ENCODE measurements at places on chromosomes 6 and 20.

DNA sequence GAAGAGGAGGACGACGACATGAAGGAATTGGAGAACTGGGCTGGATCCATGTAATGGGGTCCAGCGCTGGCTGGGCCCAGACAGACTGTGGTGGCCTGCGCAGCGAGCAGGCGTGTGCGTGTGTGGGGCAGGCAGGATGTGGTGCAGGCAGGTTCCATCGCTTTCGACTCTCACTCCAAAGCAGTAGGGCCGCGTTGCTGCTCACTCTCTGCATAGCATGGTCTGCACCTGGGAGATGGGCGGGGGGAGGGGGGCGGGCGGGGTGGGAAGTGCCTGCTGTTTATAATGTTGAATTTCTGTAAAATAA, 42.3 kb downstream of the CHMP4B start:
- DNase-seq, result no peak

DNA sequence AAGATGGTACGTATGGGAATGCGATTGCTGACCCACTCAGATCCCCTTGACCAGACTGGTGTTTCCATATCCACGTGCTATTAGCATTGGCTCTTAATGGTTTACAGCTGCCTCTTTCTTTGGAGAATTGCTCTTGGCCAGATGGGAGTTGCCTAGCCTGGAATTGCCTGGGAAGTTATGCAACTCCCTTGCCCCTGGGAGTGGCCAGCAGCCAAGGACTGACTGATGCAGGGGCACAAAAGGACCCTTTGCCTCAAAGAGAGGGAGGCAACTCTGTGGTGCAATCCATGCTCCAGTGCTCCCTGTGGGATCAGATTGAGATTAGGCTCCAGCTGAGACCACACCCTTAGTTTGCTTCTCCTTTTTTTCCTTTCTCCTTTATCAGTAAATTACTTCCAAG, 203.5 kb upstream of the JAG1 start:
- peak; percentile 53 for DNase-seq

GRCh38 chr20:25078662-25079061, 3.3 kb downstream of the VSX1 start:
- no peak for DNase-seq

GRCh38 chr6:164889980-164890379, 419.4 kb downstream of the C6orf118 start:
- DNase-seq, result no peak

DNA sequence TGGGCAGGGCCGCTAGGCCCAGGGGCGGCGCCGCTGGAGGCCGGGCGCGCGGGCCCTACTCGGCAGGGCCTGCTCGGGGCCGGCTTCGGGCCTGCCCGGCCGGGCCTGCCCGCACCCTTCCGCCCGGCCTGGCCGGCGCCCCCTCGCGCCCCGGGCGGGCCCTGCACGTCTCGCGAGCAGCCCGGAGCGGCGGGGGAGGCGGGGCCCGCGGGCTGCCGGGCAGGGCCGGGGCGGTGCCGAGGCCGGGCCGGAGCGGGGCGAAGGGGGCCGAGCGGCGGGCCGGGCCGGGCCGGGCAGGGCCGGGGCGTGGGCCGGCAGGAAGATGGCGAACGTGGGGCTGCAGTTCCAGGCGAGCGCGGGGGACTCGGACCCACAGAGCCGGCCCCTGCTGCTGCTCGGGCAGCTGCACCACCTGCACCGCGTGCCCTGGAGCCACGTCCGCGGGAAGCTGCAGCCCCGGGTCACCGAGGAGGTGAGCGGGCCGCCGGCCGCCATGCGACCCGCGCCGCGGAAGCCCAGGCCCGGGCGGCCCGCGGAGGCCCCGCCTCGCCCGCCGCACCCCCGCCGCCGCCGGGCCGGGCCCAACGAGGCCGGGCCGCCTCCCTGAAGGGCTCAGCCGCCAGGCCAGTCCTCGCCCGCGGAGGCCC, at the start of gene NPEPL1:
NPEPL1 (plus strand) TSS at position 222 of the 647 bp plus-strand sequence; CDS start at position 323, 101 bp downstream.
- peak; percentile 72 for DNase-seq

- DNase-seq, result no peak
Measured at GRCh38 chr20:32984196-32984595, 20.0 kb downstream of the SUN5 start.

GRCh38 chr6:138503881-138504680, 4.8 kb upstream of the NHSL1 start:
- no peak for DNase-seq

- DNase-seq, result no peak
Measured at GRCh38 chr20:23290761-23291574, 59.6 kb upstream of the NXT1 start.

DNA sequence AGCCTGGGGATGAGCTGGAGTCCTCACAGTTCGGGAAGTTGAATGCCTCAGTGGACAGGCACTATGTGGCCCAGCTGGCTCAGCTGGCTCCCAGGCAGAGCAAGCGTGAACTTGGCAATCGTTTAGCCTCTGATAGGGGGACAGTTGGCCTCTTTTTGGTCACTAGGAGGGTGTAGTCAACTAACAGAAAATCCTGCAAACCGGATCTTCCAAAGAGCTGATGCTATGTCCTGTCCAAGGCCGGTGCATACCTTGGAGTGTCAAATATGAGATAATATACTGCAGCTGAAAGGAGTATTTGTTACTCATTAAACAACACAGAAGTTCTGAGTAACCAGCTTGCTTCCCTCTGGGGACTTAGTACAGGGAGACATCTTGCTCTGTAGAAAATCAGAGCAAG, 126.2 kb upstream of the EXOC2 start:
- DNase-seq, result no peak

GRCh38 chr20:63911176-63911575, 16.2 kb downstream of the DNAJC5 start:
- DNase-seq, result peak; percentile 24

GRCh38 chr6:27836141-27836782, 75.9 kb downstream of the OR2B2 start:
- no peak for DNase-seq

DNA sequence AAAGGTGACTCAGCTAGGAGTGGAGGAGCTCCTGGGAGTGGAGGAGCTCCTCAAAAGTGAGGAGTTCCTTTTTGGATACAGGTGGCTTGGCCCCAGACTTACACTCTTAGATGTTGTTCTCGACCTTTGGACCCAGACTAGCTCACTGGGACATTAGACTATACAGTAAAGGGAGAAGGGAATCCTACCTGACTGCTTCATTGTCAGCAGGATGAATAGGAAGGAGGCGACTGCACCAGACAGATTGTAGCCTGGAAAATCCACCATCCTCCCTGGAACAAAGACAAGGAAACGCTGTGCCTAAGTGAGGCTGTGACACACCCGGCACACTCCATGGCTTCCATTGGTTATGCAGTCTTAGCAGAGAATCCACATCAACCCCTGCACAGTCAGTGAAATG, at the start of gene BTNL2:
BTNL2 (minus strand) TSS at position 325 of the 400 bp plus-strand sequence; CDS start at position 267, 58 bp downstream.
- DNase-seq, result no peak

- peak; percentile 72 for DNase-seq
Measured at GRCh38 chr6:169495601-169496000, 206.2 kb downstream of the WDR27 start.

DNA sequence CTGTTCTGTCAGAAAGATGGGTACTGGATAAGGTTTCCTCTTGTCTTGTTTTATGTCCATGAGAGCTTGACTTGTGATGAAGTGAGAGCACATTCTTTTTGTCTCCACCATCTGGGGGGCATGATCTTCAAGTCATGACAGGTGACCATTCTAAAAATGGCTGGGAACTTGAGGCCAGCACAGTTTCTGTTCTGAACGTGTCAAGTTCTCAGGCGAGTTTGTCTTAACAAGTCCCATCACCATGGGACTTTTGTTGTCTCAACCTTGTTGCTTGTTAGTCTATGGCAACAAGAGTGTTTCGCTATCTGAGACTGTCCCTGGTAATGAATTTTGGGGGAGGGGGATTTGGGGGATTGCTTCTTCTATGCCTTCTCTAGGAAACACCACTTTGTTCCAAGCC, 25.6 kb upstream of the ENPP4 start:
- no peak for DNase-seq

GRCh38 chr6:136077834-136078576, 172.1 kb downstream of the MTFR2 start:
- DNase-seq, result peak; percentile 100

DNA sequence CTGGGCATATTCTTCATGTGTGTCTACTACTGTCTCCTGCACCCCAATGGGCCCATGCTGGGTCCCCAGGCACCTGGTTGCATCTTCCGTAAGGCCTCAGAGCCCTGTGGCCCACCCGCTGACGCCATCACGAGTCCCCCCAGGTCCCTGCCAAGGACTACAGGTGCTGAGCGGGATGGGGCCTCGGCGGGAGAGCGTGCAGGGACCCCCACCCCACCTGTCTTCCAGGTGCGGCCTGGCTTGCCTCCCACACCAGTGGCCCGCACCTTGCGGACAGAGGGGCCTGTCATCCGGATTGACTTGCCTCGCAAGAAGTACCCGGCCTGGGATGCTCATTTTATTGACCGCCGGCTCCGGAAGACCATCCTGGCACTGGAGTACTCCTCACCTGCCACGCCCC, 13.2 kb upstream of the CCM2L start:
- no peak for DNase-seq

- no peak for DNase-seq
Measured at GRCh38 chr6:88985901-88986300, 22.5 kb upstream of the RNGTT start.

GRCh38 chr20:57203204-57203603, 63.2 kb downstream of the BMP7 start:
- no peak for DNase-seq

DNA sequence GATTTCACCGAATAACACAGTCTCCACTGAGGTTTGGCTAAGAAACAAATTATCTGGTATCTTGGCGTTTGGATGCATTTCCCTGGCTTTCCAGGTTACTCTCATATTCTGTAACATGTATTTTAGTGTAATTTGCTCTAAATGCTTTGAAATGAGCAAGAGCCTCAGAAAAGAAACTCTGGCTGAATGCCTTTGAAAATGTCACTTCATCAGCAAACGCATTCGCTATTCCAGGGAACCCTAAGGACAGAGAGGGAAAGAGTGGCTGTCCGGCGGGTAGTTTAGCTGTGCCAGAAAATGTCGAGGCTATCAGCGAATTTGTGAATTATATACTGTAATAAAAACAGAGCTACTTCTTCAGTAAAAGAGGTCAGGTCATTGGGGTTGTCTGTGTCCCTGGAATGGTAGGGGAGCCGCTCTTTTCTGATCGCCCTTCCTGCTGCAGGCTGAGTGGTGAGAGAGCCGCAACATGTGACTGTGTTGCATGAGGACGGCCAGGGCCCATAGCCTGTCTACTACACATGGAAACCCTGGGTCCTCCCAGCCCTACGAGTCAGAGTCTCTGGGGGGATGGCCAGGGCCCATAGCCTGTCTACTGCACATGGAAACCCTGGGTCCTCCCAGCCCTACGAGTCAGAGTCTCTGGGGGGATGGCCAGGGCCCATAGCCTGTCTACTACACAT, 57.3 kb downstream of the SMOC2 start:
- DNase-seq, result no peak

GRCh38 chr20:4104842-4105241, 89.5 kb upstream of the RNF24 start:
- no peak for DNase-seq

- peak; percentile 11 for DNase-seq
Measured at GRCh38 chr6:163738725-163739407, 324.3 kb downstream of the QKI start.

DNA sequence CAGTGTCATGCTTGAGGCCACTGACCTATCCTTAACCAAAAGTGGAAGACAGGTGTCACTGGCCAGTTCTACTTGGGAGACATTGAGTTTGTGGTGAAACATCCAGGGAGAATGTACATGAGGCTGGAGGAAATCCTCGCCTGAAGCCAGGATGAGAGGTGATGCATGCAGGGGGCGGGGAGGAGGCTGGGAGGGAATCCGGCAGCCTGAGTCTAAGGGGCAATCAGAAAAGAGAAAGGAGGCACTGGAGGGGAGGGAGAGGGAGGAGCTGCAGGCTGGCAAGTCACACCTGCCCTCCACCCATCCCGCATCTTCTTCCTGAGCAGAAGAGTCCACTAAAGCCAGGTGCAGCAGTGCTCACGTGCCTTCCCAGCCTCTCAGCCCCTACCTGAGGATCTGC, 14.9 kb upstream of the DDO start:
- no peak for DNase-seq

DNA sequence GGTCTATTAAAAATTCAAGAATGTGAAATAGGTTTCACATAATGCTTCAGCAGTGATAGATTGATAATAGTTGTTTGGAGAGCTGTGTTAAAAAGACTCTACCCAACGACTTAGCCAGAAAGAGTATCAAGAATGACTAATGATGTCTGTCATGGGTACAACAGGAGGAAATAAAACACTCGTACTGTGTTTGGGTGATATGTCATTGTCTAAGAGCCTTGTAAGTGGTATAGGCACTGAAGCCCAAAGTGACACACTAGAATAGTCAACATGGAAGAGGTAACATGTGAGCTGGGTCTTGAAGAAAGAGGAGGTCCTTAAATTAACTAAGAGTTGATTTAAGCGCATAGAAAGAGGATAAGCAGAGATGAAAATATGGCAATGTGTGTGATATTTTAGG, 471.8 kb upstream of the MAN1A1 start:
- DNase-seq, result no peak
